ENCODE measurements at places on chromosomes 12 and 14.

GRCh38 chr12:127273626-127274025 is 993.3 kb upstream of the TMEM132C start:
- DNase-seq, result no peak

DNA sequence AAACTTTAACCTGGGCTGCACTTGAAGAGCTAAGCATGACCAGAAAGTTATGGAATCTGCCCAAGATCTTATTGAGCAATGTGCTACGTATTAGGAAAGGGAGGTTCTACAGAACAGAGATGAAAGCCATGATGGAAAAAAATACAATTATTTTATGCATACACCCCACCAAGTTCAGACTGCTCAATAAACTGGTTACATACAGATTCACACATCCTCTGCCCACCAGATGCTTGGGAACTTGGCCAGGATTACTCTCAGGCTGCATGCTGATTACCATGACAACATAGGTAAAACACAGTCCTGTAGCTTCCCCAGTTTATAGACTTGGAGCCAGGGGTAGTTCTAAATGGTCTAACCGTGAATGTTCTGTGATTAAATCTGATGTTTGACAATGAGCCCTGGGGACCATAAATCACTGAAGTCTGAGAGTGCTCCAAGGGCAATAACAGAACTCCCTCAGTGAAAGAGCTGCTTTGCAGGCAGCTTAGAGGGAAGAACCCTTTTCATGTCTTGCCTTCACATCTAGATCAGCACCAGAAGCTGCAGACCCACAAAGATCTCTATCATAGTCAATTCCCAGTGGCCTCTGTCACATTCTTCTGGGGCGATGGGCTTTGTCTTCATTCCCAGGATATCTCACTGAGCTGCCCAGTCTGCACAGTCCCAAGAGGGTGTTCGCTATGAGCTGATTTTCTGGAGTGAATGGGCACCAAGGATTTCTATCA is 232.2 kb downstream of the EMP1 start:
- no peak for DNase-seq

GRCh38 chr14:61547186-61548069 is 147.9 kb upstream of the HIF1A start:
- DNase-seq, result no peak

GRCh38 chr12:6820166-6820565 is 1.5 kb upstream of the GPR162 start:
- DNase-seq, result no peak

GRCh38 chr12:49903700-49904423 is at the start of gene FAIM2:
Gene FAIM2 (minus strand): TSS chr12:49903900. CDS start chr12:49903792, 108 bp downstream.
- DNase-seq, result peak; percentile 9

GRCh38 chr12:43402436-43402835 is 149.6 kb downstream of the ADAMTS20 start:
- DNase-seq, result no peak

DNA sequence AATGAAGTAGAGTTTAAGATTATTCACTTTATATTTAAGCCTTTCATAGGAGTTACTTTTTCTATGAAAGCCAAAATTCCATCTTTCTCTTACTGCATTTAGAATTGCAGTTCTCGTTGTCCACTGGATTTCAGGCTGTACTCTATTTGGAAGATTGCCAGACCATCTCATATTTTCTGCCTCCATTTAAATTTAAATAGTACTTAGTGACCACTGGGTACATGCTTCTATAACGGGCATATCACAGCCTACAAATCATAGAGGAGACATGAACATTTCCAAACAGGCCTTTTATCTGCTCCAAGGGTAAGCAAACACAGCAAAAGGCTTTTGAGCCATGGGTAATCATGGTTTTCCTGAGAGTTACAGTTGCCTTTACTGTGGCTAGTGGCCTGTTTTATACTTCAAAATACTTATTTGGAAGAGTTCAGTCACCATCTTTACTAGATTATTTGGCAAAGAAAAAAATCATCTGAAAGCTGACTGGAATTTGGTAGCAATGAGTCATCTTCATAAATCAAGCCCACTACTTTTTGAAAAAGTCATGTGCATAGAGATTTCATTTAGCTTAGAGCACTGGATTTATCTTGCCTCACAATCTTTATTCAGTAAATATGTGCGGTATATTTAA is 15.7 kb downstream of the ANO6 start:
- DNase-seq, result no peak

DNA sequence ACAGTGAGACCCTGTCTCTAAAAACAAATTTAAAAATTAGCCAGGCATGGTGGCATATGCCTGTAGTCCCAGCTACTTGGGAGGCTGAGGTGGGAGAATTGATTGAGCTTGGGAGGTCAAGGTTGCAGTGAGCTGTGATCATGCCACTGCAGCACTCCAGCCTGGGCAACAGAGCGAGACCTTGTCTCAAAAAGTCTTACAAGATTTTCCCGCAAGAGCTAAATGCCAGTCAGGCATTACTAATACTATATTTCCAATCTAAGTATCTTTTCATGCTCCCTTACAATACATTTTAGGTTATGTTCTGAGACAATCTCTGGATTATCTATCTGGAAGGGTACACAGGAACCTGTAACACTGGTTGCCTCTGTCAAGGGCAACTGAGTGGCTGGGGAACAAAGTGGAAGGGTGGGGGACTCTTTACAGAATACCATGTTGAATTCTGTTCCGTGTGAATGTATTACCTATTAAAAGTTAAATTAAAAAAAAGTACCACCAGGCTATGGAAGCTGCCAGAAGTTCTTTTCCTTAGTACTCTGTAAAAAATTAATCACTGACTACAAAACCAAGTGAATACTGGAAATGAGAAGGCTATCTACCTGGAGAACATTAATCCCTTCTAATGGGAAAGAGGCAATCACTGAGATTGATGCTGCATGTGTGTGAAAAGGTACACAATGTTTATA is 56.7 kb downstream of the BTBD7 start:
- DNase-seq, result no peak

DNA sequence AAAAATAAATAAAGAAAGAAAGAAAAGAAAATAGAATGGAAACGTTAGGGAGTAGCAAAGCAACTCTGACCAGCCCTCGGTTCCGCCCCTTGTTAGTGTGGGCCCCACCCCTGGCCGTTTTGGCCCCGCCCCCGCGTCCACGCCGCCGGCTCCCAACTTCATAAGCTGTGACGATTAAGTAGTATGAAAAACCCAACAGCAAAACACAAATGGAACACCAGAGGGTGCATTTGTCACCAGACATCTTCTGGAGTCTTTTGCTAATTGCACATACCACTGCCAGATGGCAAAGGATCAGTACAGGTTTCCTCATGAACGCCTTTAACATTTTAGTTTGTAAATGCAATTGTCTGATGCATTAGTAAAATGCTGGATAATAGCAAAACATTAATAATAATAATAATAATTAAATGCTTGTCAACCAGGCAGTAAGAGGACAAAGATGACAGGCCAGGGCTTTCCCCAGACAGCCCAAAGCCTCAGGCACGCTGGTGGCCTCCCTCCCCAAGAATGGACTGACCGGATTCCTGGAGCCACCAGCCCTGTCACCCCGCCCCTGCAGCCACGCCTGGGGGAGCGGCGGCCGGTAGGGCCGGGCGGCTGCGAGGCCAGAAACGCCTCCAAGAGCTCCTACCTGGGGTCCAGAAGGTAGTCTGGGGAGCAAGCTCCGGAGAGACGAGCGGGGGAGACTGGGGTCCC is 23.6 kb downstream of the HSP90AA1 start:
- peak; percentile 65 for DNase-seq

GRCh38 chr14:55436519-55436918 is 3.9 kb downstream of the TBPL2 start:
- DNase-seq, result no peak

DNA sequence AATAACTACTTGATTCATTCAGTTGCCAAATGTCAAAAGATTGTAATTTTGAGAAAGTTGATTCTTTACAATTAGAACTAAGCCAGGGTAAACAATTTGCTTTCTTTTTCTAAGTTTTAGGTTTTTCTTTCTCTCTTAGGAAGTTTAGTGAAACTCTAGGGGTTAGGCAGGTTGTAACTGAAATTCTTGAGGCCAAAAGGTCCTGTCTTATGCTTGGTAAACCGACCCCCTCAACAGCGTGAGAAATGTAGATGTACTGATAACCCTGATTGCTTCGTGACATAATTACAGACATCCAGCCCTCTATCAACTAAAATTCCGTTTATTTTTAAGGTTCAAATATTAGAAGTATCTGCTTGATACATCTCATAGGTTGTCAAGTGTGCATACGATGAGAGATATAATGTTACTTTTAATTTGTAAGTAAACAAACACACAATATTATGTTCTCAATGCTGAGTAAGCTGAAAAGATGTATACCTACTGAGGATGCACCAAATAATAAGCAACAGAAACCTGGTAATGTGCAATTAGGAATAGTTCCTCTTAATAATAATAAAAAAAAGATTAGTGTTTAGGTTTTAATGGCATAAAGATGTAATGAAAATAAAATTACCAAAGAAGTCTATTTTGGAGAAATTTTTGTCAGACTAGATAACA is 7.2 kb downstream of the FUT8 start:
- no peak for DNase-seq

GRCh38 chr14:54901380-54902142 is 1.1 kb downstream of the GCH1 start:
- DNase-seq, result no peak

DNA sequence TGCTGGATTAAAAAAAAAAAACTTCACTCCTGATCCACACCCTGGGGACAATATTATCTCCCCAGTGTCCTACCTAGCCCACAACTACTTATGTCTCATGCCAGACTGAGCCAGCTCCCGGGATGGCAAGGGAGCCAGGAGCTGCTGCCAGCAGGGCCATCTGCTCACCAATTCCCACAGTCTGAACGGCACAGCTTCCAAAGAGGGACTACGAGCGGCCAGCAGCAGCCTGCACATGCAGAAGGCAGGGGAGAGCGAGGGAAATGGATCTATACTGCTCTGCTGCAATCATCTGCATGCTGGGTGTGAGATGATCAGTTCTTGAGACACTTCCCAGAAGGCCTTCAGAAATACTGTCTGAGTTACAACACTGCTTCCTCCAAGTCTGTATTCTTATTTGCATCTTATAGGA is 11.1 kb downstream of the SSH1 start:
- DNase-seq, result no peak

GRCh38 chr12:104494137-104494792 is 37.5 kb downstream of the CHST11 start:
- DNase-seq, result peak; percentile 71

GRCh38 chr14:93343266-93343665 is 3.7 kb upstream of the COX8C start:
- DNase-seq, result no peak
